ENCODE measurements at places on chromosomes 6 and 20. TPM values are rescaled to one million over a fixed set of nuclear protein-coding genes. Genes with fewer than 3 reads are reported as not detected.

The SOX18 gene
- 0.16 TPM for total RNA-seq

The HMGA1 gene
- 345 TPM for total RNA-seq

The GPX6 gene
- not detected for total RNA-seq

The FILIP1 gene
- not detected for total RNA-seq

The BFSP1 gene
- 3.2 TPM for total RNA-seq

The GABRR1 gene
- total RNA-seq: not detected

The PAX1 gene
- total RNA-seq: not detected

The ANKRD6 gene
- total RNA-seq: 23.4 TPM

The CST2 gene
- total RNA-seq: not detected

The PAK1IP1 gene
- total RNA-seq: 14.8 TPM

DNA sequence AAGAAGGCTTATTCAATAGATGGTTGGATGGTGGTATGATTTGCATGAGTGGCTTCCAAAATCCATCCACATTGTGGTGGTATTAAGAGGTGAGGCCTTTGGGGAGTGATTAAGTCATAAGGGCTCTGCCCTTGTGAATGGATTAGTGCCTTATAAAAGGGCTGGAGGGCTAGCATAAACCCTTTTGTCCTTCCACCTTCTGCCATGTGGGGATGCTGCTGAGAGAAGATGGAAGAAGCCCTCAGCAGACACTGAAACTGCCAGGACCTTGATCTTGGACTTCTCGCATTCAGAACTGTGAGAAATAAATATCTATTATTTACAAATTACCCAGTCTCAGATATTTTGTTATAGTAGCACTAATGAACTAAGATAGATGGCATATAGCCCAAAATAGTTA, 27.8 kb upstream of the SRPK1 start:
- DNase-seq: no peak

- peak; percentile 94 for DNase-seq
Measured at GRCh38 chr6:57267586-57268293, 45.6 kb upstream of the RAB23 start.

GRCh38 chr6:116373940-116374339, 3.2 kb downstream of the DSE start:
- DNase-seq: peak; percentile 89

- peak; percentile 80 for DNase-seq
Measured at GRCh38 chr20:18190338-18191233, 52.9 kb downstream of the KAT14 start.

- DNase-seq: no peak
Measured at GRCh38 chr6:14510038-14510437, 392.5 kb downstream of the CD83 start.

GRCh38 chr6:125754566-125754965, 5.1 kb downstream of the HEY2 start:
- no peak for DNase-seq

GRCh38 chr20:6295127-6295866, 172.5 kb upstream of the FERMT1 start:
- no peak for DNase-seq

DNA sequence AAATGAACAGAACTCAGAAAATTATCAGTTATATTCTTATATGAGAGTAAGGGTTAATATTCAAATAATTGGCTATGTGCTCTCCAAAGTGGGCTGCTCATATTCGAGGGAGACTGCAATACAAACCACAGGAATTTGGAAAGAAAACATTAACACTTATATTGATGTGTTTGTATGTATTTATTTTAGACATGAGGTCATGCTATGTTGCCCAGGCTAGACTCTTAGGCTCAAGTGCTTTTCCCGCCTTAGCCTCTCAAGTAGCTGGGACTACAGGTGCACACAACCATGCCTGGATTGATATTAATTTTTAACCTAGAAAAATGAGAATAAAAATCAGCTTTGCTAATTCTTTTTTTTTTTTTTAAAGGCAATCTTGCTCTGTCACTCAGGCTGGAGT, 35.0 kb downstream of the BTBD9 start:
- no peak for DNase-seq

DNA sequence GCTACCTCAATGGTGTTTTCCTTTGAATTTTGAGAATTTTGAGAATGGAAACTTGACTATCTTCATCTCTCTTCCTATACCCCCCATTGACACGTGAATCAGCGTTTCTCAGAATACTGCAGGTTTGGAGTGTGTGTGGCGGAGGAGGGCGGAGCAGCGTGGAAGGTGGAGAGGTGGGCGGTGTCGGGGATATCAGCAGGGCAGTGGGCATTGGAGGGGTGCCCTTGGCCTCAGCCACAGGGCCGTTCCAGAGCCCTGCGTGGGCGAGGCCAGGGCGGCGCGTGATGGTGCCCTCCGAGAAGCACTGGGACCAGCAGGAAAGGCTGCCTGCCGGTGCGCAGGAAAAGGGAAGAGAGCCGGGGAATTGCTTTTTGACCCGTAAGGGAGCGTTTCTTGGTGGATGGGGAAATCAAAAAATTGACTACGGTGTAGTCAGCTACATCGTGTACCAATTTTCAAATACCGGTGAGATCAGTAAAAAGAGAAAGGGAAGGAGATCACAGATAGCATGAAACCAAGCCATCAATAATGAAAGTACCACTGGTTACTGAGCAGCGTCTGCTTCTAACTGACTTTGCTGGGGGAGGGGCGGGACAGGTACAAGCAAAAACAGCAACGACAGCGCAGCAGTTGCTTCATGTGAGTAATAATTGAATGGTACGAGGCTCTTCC, 82.7 kb upstream of the DUSP22 start:
- DNase-seq: no peak

DNA sequence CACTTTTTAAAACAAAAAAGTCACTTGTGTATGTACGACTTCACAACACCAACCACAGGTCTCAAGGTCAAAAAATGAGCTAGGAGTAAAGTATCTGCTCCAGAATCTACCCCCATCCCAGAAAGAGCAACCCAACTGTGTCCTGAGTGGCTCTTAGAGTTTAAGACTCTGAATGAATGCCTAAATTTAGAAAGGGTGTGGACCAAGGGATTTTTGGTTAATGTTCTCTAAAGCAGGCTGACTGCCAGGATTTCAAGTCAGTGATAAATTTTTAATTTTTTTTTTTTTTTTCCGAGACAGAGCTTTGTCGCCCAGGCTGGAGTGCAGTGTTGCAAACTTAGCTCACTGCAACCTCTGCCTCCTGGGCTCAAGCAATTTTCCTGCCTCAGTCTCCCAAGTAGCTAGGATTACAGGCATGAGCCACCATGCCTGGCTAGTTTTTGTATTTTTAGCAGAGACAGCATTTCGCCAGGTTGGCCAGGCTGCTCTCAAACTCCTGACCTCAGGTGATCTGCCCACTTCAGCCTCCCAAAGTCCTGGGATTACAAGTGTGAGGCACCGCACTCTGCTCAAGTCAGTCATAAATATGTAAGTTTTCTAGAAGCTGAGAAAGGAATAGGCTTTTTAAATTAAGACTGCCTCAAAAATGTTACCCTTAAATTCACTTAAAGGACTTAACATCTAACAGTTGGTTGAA, 20.2 kb downstream of the STAU1 start:
- no peak for DNase-seq

DNA sequence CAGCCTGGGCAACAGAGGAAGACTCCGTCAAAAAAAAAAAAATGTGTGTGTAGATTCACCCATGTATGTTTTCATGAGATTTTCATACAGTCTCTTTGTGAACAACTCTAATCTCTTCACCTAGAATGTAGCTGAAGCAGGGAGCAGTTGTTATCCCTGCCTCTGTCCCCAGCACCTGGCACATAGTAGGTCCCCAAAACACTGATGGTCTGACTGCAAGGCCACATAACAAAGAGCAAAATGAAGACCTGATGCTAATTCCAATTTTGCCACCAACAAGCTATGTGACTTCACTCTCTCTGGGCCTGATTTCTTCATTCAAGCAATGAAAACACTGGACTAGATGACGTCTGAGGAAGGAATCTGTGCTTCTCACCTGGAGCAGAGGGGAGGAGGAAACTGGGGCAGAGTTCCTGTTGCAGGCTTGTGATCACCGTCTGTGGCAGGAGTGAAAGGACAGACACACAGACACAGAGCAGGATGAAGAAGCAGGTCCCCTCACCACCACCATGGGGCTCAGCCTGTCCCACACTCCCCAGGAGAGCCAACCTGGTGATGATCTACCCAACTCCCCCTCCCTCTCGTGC, 4.6 kb downstream of the SLC44A4 start:
- no peak for DNase-seq

DNA sequence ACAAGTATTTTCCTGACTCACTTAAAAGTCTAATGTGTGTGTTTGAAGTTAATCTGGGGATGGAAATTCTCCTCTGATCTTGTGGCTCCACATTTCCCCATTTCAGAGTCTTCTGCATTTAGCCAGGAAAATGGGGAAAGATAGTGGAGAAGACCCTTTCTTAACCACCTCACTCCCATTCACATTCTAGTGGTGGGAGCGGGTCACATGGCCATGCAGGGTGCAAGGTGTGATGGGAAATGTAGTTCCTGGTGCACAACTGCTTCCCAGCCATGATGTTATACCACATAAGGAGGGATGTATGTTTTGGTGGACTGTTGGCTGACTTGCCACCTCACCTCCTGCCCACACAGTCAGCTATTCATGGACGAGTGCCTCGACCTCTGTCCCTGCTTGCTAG, 61.8 kb downstream of the BANF2 start:
- no peak for DNase-seq

GRCh38 chr6:167712731-167713475, 113.8 kb upstream of the AFDN start:
- DNase-seq: no peak

- no peak for DNase-seq
Measured at GRCh38 chr6:132275066-132275970, 126.0 kb downstream of the MOXD1 start.

- peak; percentile 27 for DNase-seq
Measured at GRCh38 chr20:11676630-11677287, 240.9 kb upstream of the BTBD3 start.

DNA sequence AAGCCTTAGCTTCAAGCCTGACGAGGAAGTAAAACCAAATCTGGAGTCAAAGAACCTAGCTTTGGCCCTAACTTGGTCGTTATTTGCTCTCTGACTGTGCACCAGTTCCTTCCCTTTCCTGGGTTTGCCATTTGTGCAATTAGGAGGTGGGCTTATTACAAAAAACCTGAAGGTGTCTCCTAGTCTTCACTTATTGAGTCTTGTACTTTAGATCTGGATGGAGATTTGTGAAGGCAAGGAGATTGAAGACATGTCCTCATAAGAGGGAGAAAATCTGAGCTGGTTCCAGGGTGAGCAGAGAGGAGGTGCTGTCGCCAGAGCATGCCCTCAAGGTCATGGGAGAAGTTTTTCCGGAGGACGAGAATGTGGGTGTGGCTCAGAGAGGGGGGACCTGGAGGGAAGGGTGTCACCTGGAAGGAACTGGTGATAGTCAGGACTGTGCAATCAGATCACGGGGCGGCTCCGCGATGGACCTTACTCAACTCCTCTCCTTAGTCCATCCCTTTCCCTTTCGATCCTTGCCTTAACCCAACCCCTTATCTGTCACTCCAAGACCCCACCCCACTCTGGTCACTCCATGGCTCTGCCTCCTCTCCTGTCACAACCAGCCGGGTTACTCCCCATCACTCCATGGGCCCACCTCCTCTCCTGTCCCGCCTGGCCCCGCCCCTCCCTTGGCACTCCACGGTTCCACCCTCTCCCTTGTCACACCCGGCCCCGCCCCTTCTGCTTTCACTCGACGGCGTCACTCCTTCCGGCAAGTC, 588 bp upstream of the ACSS2 start:
- peak; percentile 99 for DNase-seq

GRCh38 chr20:59324521-59325141, 24.2 kb downstream of the EDN3 start:
- no peak for DNase-seq

- no peak for DNase-seq
Measured at GRCh38 chr20:41135888-41136679, 1.3 kb upstream of the PLCG1 start.

GRCh38 chr6:155578251-155578650, 122.6 kb upstream of the NOX3 start:
- no peak for DNase-seq

GRCh38 chr6:157983406-157984119, 1.9 kb downstream of the SYNJ2 start:
- no peak for DNase-seq

DNA sequence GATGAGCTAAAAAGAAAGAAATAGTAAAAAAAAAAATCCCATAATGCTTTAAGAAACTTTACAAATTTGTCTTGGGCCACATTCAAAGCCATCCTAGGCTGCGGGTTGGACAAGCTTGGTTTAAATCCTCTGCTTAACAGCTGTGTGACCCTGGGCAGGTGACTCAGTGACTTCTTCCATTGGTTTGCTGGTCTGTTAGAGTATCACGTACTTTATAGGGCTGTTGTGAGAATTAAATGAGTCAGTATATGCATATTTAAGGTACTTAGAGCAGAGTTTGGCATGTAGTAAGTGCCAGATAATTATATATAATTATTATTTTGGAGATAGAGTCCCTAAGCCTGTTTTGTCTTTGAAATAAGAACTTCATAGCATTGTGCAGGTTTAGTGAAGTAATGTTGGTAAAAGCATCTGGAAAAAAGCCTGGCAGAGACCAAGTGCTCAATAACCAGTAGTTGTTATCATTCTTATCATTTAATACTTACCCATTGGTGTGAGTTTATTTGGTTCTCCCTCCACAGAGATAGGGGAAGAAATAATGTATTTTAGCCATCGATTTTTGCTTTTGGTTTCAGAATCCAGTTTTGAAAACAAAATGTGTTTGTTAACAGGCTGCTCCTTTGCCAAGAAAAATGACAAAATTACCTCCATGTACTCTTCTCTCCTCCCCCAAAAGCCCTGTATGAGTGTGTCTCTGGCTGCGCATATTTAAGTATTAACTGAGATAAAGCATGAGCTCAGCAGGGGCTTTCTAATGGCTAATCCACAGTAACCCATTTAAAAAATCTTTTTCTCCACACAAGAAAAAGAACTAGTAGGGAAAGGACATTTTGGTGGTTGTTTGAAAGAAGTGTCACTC, 67.2 kb downstream of the FOXO3 start:
- peak; percentile 37 for DNase-seq

GRCh38 chr6:130831607-130832006, 4.4 kb downstream of the SMLR1 start:
- no peak for DNase-seq

DNA sequence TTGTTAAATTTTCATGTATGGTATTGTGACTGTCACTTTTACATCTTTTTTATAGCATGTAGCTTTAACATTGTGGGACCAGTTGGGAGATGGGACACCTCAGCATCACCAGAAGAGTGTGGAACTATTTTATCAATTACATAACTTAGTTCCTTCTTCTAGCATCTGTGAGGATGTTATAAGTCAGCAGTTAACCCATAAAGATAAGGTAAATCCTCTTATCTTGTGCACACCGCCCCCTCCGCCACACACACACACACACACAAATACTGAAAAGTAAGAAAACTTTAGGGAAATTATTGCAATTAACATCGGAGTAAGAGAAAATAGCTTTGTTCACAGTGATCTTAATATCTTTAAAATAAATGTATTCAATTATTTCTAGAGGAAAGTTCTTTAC, 60.9 kb downstream of the PGM3 start:
- DNase-seq: no peak

Data from mammary epithelial cell (primary cell).